ENCODE measurements at places on chromosomes 7 and 10. TPM values are rescaled to one million over a fixed set of nuclear protein-coding genes. Genes with fewer than 3 reads are reported as not detected.

Gene KLLN
- total RNA-seq, result 1.0 TPM

Gene UFSP1
- total RNA-seq, result 5.3 TPM

Gene ITGB8
- 4.6 TPM for total RNA-seq

Gene ECD
- 51.8 TPM for total RNA-seq

Gene AZGP1
- total RNA-seq, result not detected

Gene FAM241B
- 24.9 TPM for total RNA-seq

Gene SKIDA1
- total RNA-seq, result 6.3 TPM

Gene FAM131B
- 22.3 TPM for total RNA-seq

Gene ATP6V0A4
- total RNA-seq, result 1.5 TPM

DNA sequence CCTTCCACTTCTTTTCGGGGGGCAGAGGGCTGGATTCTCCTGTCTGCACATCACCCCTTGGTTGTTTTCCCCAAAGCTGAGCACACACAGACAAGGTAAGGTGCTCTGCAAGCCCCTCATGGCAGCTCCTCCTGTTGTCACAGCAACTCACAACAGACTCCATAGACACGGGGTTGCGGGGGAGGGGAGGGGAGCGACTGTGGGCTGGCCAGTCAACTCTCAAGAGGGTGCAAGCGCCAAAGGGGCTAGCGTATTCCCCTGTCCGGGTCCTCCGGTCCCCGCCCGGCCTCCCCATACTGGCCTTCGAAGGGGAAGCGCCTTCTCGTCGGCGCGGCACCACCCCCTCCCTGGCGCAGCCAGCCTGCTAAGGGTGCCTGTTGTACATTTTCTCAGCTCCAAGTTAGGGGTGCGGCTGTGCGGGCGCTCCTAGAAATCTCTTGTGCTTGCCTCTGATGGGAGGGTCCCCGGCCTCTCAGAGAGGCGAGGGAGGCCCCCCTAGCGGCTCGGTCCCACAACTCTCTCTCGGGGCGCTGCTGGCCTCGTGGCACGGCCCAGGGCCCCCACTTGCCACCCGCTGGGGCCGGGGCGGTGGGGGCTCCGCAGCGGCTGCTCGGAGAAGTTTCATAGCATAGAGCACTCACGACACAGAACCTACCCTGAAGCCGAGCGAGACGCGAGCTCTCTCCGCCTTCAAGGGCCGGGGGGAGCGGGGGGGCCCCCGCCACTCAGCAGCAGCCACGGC is 498 bp downstream of the RHOBTB1 start:
- DNase-seq, result peak; percentile 53

DNA sequence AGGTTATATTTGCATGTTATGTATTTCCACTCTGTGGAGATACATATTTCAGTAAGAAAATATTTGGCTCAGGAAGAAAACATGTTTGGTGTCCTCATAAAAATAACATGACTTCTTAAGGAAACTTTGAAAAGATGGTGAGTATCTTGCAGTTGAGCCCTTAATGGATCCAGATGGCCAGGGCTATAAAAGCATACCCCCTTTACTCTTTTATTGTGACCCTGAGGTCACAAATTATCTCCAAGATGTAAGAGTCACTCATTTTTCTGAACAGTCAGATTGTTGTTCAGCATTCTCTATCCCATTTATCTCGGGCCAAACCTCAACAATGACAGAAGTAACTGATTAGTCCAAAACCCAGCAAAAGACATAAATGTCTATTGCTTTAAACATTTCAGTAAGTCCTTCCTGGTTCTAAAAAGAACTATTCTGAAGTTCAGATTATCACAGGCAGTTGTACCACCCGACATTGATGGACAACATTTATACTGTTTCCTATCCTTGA is 539.4 kb downstream of the PARD3 start:
- DNase-seq, result no peak

GRCh38 chr7:221978-222715 is 29.8 kb downstream of the FAM20C start:
- no peak for DNase-seq

- DNase-seq, result no peak
These were observed 203.0 kb downstream of the FANK1 start for GRCh38 chr10:126099366-126099765.

GRCh38 chr7:81211934-81212320 is 293.1 kb upstream of the SEMA3C start:
- DNase-seq, result no peak

DNA sequence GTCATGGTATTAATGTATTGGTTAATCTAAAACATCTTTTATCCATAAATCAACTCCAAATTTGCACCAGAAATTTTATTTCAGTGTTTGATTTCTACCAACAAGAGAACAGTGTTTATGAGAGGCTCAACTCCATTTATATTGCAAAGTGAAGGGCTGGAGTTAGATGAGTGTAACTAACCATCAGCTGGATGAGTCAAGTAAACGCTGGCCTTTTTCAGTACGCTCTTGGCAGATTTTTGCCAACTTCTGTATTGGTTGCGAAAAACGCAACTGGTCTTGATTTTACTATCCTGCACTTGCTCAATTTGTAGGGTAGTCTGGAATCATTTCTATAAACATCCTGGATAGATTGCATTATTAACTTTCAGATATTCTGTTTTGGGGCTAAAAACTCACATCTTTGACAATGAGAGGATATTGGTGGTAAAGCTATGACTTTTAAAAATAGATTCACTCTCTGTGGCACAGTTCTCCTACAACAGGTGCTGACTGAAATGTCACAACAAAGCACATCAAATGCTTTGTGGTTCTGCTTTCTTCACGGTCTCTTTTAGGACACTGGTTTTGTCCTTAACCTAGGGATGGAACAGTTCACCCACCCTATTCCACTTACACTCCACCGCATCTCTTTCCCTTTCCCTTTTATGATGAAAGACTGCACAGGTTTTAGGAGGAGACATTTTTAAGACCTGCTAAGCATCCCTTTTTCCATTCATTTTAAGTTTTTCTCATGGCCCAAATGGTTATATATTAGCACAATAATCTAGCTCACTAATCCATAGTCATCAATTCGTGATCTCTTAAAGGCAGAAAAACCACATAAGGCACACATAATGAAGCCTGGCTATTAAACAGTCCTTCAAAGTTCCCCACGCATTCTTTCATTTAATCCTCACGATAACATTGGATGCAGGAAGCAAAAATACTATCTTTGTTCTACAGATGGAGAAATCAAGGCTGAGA is 12.8 kb downstream of the CACNA2D1 start:
- no peak for DNase-seq

DNA sequence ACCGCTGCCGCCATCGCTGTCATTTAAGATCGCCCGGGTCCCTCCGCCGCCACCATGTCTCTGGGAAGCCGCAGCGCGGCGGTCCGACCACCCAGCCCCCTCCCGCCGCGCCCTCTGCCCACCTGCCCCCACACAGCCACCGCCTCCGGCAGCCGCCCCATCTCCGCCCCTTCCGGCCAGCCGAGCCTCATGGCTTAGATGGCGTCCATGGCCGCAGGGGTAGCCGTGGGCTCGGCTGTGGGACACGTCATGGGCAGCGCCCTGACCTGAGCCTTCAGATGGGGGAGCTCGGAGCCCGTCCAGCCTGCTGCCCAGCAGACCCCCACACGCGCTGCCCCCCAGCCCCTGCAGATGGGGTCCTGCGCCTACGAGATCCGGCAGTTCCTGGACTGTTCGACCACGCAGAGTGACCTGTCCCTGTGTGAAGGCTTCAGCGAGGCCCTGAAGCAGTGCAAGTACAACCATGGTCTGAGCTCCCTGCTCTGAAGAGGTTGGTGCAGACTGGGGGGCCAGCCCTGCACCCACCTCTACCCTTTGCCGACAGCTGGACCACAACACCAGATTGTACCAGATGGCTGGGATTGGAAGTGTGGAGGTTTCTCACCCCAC is 38.0 kb upstream of the TARP start:
- no peak for DNase-seq

GRCh38 chr10:51364674-51365073 is 290.4 kb downstream of the PRKG1 start:
- DNase-seq, result no peak

GRCh38 chr7:44309271-44310091 is 15.9 kb downstream of the CAMK2B start:
- peak; percentile 46 for DNase-seq

DNA sequence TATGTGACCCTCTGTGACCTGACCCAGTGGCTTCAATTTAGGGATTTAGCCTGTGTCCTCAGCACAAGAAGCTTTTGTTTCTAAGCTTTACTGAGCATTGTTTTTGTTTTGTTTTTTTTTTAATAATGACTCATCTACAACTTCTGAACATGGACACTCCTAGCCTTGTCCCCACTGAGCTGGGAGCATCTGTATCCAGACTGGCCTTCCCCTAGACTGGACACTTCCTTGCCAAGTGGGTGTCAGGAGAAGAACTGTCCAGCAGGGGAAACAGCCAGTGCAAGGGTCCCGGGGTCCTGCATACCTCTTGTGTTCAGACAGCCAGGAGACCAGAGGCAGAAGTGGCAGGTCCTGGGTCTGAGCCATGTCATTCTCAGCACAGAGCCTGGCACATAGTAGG is 108.6 kb downstream of the TMEM130 start:
- no peak for DNase-seq

DNA sequence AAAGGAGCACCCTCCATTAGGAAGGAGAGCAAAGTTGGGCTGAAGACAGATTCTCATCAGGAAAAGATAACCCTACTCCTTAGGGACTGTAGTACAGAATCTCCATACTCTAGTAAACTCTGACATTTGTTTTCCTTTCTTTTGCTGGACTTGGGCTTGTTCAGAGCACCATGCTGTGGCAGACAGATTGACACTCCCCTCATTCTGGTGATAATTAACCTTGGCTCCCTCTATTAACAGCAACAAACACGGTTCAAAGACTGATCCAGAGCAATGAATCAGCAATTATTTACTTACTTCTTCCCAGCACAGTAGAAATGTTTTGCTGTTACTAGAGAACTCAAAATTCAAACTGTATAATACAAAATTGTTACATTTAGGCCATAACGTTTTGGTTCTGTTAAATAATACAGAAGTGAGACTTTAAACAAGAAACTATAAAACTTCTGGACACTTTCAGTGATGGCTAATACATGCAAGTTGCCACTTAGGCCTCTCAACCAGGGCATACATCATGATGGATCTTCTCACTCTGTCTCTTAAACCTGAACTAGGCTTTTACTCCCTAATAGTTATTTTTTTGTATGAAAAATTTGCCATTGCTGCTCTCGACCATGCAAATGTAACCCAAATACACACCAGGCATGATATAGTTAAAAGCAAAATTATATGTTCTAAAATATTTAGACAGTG is 639.0 kb downstream of the IPMK start:
- DNase-seq, result peak; percentile 23

DNA sequence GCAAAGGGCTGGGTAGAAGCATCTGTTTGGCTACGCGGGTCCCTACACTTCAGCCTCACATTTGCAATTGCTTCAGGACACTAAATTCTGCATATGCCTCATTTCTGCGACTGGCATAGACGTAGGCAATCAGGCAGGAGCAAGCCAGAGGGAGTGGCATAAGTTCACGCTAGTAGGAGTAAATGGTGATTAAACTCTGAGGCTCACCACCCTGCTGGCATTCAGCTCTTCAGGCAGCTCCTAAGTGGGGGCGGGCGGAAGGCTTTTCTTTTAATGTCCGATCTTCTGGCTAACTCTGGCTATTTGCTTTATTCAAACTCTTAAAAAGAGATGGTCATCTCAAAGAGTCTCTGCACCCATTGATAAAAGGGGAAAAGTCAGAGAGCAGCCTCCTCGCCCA is 45.3 kb downstream of the RGS10 start:
- DNase-seq, result no peak

DNA sequence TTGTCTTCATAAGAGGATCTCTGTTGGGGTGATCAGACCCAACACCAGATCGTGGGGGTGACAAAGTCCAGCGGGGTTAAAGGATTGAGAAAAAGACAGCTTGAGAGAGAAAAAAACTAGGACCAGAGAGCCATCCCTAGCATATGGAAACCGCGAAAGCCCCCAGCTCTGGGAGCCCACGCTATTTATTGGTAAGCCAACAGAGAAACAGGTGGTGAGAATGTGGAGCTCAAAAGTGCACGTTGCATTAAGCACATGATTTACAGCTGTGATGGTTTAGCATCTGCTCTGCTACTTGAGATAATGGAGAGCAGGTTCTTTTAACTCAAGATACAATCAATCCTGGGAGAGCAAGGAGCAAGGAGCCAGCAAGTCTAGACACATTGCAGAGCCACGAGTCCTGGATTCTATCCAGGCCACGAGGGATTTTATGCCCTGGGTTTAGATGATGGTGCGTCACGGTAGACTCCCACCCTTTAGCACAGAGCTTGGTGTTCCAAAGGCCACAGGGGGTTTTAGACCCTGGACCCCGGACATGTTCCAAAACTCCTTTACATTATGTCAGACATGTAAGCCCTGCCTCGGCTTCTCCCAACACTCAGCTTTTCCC is 755.2 kb upstream of the SORCS1 start:
- no peak for DNase-seq

GRCh38 chr7:4791738-4792536 is 16.5 kb downstream of the AP5Z1 start:
- DNase-seq, result no peak

DNA sequence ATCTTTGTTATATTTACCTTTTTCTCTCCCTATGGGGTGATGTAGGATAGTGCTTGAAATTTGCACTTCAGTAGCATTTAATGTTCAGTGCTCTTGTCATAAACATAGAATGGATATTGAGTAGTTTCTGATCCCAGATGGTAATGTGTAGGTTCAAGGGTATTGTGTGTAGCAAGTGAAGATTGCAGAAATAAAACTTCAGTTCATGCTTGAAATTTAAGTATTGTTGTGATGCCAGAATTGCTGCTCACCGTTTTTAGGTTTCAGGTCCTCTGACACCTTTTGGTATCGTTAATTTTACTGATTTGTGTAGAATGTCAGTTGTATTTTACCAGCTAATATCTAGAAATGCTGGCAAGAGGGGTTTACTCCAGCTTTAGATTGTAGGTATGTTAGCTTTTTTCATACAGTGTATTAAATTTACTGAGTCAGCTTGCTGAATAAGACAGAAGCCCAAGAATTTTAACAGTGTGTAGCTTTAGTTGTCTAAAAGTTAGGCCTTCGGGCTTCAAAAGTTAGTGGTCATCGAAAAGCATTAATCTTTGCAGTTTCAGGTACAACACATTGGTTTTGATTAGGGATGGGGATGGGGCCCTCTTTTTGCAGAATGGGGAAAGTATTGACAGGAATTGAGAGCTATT is 1.9 kb downstream of the PTEN start:
- DNase-seq, result no peak

DNA sequence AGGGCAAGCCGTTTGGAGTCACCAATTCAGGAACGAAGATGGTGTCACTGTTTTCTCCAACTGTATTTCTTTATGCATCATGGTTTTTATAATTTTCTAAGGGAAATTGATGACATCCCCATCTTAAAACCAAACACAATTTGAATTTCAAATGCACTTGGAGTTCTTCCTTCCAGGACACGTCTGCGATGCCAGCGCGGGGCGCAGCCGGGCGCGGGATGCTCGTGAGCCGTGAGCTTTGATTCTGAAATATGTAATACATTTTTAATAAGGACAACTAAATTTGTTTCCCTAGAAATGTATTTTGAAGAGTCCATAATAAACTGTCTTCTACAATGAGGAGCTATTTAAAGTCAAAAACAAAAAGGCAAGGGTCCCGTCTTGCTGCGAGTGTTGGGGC is 492.1 kb downstream of the DNAJB6 start:
- DNase-seq, result no peak

GRCh38 chr7:152054367-152055230 is 29.1 kb downstream of the GALNT11 start:
- DNase-seq, result peak; percentile 29

GRCh38 chr7:112060625-112061024 is 145.6 kb downstream of the DOCK4 start:
- no peak for DNase-seq

Data from Caco-2 (cell line).